GM23248 (cell line): ENCODE measurements at places on chromosomes 5 and 9. TPM values are rescaled to one million over a fixed set of nuclear protein-coding genes. Genes with fewer than 3 reads are reported as not detected.

Gene COL23A1
- not detected in 2 replicates for total RNA-seq

Gene TSPAN17
- total RNA-seq, result 41.2 and 42.2 TPM in 2 replicates

Gene POU4F3
- 0.13 TPM in 1 of 2 replicates, not detected in the other for total RNA-seq

Gene GARNL3
- total RNA-seq, result 0.13 and 0.43 TPM in 2 replicates

Gene TTC23L
- total RNA-seq, result under 0.01 TPM in 1 of 2 replicates, not detected in the other

Gene GABRA1
- total RNA-seq, result not detected in 2 replicates

Gene TEK
- total RNA-seq, result 7.1 and 10.2 TPM in 2 replicates

Gene CDC25C
- 4.5 and 5.9 TPM in 2 replicates for total RNA-seq

Gene DOCK2
- total RNA-seq, result 10.4 and 12.1 TPM in 2 replicates

Gene SHOC1
- not detected in 2 replicates for total RNA-seq

Gene CCDC192
- total RNA-seq, result not detected in 2 replicates

Gene GABRP
- total RNA-seq, result not detected in 2 replicates

Gene TMEM252
- not detected in 2 replicates for total RNA-seq

Gene PCDHB9
- total RNA-seq, result 1.5 and 2.5 TPM in 2 replicates
